ENCODE measurements at places on chromosomes 12 and 14.

GRCh38 chr12:51403681-51404136 lies 12.5 kb upstream of the GALNT6 start:
- no peak for DNase-seq

- no peak for DNase-seq
Measured at GRCh38 chr14:22381408-22381760, 207.6 kb downstream of the DAD1 start.

DNA sequence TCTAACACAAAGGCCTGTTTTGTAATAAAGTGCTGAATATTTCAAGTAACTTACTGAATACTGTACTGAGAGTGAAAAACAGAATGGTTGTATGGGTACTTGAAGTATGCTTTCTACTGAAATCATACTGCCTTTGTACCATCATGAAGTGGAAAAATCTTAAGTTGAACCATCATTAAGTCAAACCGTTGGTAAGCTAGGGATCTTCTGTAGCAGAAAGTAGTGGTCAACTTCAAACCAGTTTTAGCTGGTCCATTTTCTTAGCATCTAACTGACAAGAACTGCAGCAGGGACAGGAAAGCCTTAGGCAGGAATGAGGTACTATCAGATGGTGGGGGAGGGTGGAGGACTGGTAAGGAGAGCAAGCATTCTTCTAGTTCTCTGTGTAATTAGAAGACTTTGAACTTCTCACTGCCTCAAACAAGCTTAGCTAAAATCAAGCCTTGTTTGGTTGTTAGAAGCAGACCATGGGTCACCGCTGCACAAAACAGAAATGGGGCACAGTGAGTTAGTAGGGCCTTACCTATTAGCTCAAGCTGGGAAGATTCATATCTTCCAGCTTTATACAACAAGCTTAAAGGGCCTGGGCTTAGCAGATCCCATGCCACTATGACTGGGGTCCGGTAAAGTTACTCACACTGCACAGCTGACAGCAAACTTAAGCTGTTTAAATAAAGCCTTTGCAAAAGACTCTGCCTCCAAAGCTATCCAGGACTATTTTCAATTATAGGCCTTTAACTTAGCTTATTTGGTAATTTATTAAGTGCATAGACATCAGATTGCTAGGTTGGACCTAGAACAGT lies 73.8 kb downstream of the ACADS start:
- DNase-seq, result no peak

DNA sequence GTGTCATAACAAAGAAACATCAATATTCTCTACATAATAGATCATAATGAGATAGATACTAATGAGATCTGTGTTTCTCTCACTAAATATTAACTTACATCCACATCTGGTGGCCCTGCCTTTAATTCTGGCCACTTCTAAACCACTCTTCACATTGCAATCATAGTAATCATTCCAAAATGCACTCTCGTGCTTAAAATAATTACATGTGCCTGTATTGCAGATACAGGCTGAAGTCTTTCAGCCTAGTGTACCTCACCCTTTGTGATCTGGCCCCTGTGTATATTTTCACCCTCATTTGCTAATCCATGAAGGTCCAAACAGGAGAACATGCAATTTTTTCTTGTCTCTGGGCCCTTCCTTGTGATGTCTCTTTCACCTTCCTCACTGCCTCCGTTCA lies 108.0 kb downstream of the LIN7A start:
- no peak for DNase-seq

- peak; percentile 60 for DNase-seq
Measured at GRCh38 chr14:34718750-34719304, 4.4 kb upstream of the CFL2 start.

GRCh38 chr12:1205512-1206060 lies 214.6 kb downstream of the ERC1 start:
- peak; percentile 58 for DNase-seq

- DNase-seq, result peak; percentile 99
Measured at GRCh38 chr14:34496679-34497513, 34.9 kb upstream of the SPTSSA start.

DNA sequence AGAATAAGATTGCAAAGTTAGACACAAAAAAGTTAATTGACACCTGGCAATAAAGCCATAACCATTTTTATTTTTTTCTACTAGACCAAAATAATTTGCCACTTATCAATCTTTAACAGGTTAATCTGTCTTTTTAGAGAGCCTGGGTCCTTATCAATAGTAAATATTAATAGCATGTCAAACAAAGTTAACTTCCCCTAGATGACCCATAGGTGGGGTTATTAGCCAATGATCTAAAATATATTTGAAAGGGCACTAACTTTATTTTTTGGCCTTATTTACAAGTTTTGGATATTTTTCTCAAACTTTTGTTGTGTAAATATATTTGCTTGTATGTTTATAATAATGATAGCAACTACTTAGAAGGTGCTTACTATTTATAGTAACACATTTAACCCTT lies 3.9 kb downstream of the ANKRD33 start:
- DNase-seq, result peak; percentile 47

DNA sequence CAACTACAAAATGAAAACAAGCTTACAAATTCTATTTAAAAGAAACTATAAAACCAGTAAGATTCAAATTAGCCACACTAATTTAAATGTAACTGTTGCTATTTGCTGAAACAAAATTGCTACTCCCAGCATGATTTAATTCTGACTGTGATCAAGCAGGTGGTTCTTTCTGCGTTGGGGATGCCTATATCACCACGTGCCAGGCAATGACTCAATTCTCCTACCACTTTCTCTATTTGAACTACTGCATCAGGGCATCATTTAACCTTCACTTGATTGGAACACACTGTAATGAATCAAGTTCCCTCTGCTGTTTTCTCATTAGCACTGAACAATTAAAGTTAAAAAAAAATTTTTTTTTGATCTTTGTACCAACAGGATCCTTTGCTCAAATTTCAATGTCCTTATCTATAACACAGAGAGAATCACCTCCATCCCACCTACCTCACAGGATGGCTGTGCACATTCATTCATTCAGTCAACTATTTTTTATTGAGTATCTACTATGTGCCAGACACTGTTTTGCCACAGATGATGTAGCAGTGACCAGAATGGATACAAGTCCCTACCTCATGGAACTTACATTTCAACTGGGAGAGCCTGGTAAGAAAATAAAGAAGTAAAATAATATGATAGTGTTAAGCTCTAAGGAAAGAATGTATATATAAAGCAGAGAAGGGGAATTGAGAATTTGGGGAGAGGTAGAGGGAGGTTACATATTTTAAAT lies 8.0 kb upstream of the ACTN1 start:
- DNase-seq, result no peak

GRCh38 chr12:63893170-63893569 lies 48.7 kb downstream of the SRGAP1 start:
- DNase-seq, result no peak

GRCh38 chr12:1993871-1994371 lies 10.3 kb downstream of the DCP1B start:
- peak; percentile 95 for DNase-seq

GRCh38 chr12:124754949-124755800 lies 108.5 kb downstream of the SCARB1 start:
- peak; percentile 97 for DNase-seq

- DNase-seq, result no peak
Measured at GRCh38 chr12:97168804-97169203, 261.7 kb downstream of the NEDD1 start.

DNA sequence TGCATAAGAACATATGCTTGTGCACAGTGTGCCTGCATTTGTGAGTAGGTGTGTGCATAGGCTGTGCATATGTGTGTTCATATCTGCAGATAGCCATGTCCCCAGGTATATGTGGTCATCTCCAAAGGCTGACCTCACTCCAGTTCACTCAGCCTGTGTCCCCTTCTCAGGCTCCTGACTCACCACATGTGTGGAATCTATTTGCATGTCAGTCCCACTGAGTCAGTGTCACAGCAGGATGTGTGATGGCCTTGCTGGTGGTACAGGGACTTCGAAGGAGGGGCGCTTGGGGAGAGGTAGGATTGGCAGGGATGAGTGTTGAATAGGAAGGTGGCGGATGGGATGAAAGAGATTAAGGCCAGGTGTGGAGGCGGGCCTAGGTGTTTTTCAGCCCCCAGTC lies 35.5 kb downstream of the KRT80 start:
- DNase-seq, result no peak

DNA sequence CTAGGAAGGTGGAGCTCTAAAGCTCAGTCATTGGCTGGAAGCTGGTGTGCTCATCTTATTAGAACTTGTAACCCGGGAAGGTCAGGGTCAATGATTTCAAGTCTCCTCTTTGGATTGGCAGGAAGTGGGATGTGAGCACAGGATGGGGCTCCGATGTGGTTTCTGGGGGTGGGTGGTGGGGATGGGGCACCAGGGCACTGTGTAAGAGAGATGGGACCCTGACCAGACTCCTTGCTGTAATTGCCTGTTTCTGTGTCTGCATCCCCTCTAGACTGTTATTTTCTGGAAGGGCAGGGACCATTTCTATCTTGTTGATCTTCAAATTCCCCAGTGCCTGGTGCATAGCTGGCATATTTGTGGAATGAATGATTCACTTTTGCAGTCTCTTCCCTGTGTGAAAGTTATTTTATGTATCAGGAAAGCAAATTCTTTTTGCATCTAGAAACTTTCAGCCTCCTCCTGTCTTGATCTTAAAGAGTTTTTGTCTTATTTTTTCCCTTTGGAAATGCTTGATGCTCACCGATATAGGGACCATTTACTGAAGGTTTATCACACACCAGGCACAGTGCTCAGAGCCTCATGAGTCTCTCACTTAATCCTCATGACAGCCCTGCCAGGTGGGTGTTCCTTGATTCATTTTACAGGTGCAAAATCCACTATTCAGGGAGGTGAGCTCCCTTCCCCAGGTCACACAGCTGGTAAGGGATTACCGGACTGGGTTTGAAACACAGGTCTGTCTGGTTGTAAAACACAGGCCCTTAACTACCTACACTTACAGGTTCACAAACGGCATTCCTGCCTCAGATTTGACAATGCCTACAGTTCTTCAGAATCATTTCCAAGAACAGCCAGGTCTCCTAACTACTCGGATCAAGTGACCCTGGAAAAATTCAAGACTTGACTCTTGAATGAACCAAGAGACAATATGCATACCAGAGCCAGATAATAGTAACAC lies 86.9 kb upstream of the IGF1 start:
- DNase-seq, result peak; percentile 49

GRCh38 chr12:60197589-60197988 lies 601.8 kb downstream of the SLC16A7 start:
- peak; percentile 25 for DNase-seq

GRCh38 chr12:48819986-48820725 lies 1.9 kb downstream of the CACNB3 start:
- DNase-seq, result no peak

DNA sequence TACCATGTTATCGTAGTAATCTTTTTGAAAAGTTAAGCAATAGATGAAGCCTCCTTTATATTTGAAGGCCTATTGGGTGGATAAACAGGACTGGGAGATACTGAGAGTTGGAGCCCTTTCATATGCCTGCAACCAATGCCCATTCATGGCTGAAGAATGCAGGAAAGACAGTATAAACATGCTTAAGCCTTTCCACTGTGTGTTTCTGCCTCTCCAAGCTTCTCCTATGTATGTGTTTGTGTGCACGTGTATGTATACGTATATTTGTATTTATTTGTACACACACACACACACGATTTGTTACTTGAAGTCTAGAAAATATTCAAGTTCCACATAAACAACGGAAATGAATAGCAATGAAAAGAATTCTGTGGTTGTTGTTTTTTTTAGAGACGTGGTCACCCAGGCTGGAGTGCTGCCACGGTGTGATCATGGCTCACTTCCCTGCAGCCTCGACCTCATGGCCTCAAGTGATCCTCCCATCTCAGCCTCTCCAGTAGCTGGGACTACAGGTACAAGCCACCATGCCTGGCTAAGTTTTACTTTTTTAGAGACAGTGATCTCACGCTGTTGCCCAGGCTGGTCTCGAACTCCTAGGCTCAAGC lies 1453.5 kb downstream of the AACS start:
- peak; percentile 35 for DNase-seq

DNA sequence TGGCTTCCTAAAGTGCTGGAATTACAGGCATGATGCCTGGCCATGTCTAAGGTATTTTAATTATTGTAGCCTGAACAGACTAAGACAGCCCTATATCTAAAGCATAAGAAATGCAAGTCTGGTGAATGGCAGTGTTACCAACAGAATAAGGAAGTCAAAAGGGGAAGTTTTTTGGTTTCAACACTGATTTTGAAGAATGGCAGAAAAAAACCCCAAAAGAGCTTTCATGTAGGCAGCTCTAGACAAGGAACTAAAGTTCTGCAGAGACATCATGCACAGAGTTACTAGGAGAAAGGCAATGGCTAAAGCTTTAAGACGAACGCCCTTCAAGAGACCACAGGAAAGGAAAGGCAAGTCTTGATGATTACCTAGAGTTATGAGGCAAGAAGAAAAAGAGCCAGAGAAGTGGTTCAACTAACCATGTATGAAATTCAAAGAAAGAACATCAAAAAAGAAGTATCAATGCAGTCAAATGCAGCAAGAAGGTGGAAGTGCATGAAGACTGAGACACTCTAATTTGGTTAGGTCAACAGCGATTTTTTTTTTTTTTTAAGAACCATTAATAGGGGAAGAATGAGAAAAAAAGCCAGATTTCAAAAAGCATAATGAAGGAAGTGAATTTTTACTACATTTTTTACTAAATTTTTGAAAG lies 50.8 kb downstream of the RPS6KA5 start:
- no peak for DNase-seq

DNA sequence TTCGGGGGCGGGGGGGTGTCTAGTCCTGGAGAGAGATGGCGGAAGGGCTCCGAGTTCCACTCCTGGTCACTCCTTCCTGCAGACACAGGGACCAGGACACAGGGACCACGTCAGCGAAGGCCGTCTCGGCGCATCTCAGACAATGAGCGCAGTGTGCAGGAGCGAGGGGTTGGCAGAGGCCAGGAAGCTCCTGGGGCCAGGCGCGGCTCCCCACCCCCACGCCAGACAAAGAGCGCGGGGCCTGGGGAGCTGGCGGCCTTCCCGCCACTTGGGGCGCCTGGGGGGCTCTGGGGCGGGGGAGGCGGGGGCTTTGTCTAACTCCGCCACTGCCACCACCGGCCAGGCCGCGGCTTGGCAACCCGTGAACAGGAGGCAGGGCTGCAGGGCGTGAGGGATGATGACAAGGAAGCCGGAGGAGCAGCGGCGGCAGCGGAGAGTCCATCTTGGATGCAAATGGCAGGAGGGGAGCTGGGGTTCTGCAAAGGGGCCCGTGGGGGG lies 2.2 kb downstream of the CDK2AP1 start:
- DNase-seq, result peak; percentile 81

- DNase-seq, result no peak
Measured at GRCh38 chr14:100896369-100897060, 7.0 kb downstream of the RTL1 start.

GRCh38 chr14:86464341-86464740 lies 934.4 kb downstream of the FLRT2 start:
- DNase-seq, result no peak

GRCh38 chr12:72602581-72602980 lies 330.4 kb downstream of the TRHDE start:
- DNase-seq, result no peak

GRCh38 chr12:123120452-123121166 lies 30.3 kb downstream of the PITPNM2 start:
- DNase-seq, result no peak

DNA sequence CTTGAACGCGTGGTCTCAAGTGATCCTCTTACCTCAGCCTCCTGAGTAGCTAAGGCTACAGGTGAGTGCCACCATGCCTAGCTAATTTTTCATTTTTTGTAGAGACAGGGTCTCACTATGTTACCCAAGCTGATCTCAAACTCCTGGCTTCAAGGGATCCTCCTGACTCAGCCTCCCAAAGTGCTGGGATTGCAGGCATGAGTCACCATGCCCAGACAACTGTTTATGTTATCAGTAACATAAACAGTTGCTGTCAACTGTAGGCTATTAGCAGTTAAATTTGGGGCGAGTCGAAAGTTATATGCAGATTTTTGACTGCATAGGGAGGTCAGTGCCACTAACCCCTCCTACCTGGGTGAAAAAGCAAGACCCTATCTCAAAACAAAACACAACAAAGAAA lies 26.2 kb upstream of the LRRK2 start:
- peak; percentile 63 for DNase-seq
